Muscle of back (tissue), 13 donors: ENCODE measurements at places on chromosomes 4 and X. TPM values are rescaled to one million over a fixed set of nuclear protein-coding genes. Genes with fewer than 3 reads are reported as not detected.

KLF3 gene
- 46.4 TPM for polyA plus RNA-seq

NPY5R gene
- 0.34 TPM for polyA plus RNA-seq

TMPRSS11D gene
- polyA plus RNA-seq, result 0.92 TPM

FAAH2 gene
- 0.75 TPM for polyA plus RNA-seq

AREG gene
- polyA plus RNA-seq, result 0.45 TPM

ADH1C gene
- 5.3 TPM for polyA plus RNA-seq

MAGEA2B gene
- polyA plus RNA-seq, result not detected

ARHGAP6 gene
- polyA plus RNA-seq, result 8.1 TPM

TMEM192 gene
- polyA plus RNA-seq, result 10.5 TPM

MAGEA9B gene
- not detected for polyA plus RNA-seq

XAGE2 gene
- polyA plus RNA-seq, result 0.27 TPM

KANTR gene
- polyA plus RNA-seq, result 5.9 TPM

CTSO gene
- 26.1 TPM for polyA plus RNA-seq

ARMCX2 gene
- polyA plus RNA-seq, result 158 TPM

IQSEC2 gene
- polyA plus RNA-seq, result 21.1 TPM

TAF7L gene
- polyA plus RNA-seq, result 0.20 TPM

ANXA10 gene
- not detected for polyA plus RNA-seq

RPL10 gene
- 5,721 TPM for polyA plus RNA-seq

SPIN2A gene
- polyA plus RNA-seq, result 3.7 TPM

PPP2R2C gene
- polyA plus RNA-seq, result 0.30 TPM

STPG2 gene
- polyA plus RNA-seq, result not detected

CABS1 gene
- not detected for polyA plus RNA-seq

USP53 gene
- polyA plus RNA-seq, result 10.2 TPM

SLC10A6 gene
- polyA plus RNA-seq, result not detected

TMEM31 gene
- polyA plus RNA-seq, result 1.0 TPM

RNF4 gene
- 55.9 TPM for polyA plus RNA-seq

RNF175 gene
- 1.5 TPM for polyA plus RNA-seq

PLAC8 gene
- polyA plus RNA-seq, result 7.4 TPM

RS1 gene
- not detected for polyA plus RNA-seq

NXF2 gene
- polyA plus RNA-seq, result not detected

GLUD2 gene
- polyA plus RNA-seq, result 2.5 TPM

GC gene
- 0.39 TPM for polyA plus RNA-seq

FRMPD4 gene
- 0.69 TPM for polyA plus RNA-seq

ADGRG2 gene
- 4.8 TPM for polyA plus RNA-seq

AMTN gene
- polyA plus RNA-seq, result not detected

ADH6 gene
- polyA plus RNA-seq, result 0.27 TPM

RRAGB gene
- polyA plus RNA-seq, result 20.5 TPM

DUX4 gene
- polyA plus RNA-seq, result not detected

C4orf36 gene
- polyA plus RNA-seq, result not detected

ADAMTS3 gene
- 4.6 TPM for polyA plus RNA-seq

FAM184B gene
- polyA plus RNA-seq, result 2.7 TPM

FAM47A gene
- not detected for polyA plus RNA-seq

PLP1 gene
- polyA plus RNA-seq, result 73.7 TPM

MAGEB2 gene
- not detected for polyA plus RNA-seq

GPRIN3 gene
- polyA plus RNA-seq, result 3.1 TPM

GABRE gene
- 39.6 TPM for polyA plus RNA-seq

ARHGAP10 gene
- 35.9 TPM for polyA plus RNA-seq
